Activated CD4-positive, CD25-positive, alpha-beta regulatory T cell treated with anti-CD3 and anti-CD28 coated beads, Interleukin-2, amount 50 U/mL, for 72 hours (primary cell): ENCODE measurements at places on chromosomes 5 and 9.

DNA sequence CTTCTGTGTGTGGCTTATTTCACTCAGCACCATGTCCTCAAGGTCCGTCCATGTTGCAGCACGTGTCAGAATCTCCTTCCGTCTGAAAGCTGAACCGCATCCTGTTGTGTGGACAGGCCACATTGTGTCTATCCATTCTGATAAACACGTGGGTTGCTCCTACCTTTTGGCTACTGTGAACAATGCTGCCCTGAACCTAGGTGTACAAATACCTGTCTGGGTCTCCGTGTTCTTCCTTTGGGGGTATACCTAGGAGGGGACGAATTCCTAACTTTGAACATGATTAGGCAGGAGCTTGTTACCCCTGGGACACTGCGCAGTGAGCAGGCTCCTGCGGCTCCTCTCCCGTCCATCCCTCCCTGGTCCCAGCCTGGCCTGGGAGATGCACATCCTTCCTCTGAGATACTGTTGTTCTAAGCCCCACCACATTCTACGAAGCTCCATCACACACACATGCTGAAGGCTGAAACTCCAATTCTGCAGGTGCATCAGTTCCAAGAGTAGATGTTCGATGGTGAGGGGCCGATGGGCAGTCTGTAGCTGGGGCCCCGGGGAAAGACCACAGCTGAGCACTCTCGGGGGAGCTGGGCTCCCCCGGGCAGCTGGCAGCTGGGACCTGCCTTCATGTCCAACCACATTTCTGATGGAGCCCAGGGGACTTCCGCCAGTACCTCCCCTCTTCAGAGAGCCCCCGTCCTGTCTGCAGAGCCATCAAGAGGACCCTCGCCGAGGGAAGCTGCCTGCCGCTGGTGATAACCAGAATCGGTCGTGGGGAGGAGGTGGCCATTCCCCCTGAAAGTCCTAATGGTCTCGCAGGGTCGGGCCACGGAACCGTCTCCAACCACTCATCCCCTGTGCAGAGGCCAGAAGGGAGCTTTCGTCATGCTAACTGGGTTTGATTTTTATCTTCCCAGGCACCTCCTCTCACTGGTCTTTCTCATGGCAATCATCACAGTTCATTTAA lies 120.9 kb downstream of the COL23A1 start:
- DNase-seq: no peak

DNA sequence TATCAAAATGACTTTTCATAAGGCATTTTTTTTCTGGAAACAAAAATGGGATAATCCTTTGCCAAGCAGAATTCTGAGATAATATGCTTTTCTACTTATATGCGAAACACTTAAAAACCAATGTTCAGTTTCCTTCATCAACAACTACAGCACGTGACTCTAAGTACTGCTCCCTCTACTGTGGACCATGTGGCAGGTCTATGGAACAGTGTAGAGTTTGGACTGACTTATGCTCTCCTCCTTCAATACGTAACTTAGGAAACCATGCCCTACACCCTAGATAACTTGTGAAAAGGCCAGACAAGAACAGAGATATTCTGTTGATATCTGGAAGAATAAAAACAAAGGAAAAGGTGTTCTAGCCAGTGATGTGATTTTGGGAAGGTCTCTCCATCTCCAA lies 111.3 kb upstream of the GNA14 start:
- no peak for DNase-seq

DNA sequence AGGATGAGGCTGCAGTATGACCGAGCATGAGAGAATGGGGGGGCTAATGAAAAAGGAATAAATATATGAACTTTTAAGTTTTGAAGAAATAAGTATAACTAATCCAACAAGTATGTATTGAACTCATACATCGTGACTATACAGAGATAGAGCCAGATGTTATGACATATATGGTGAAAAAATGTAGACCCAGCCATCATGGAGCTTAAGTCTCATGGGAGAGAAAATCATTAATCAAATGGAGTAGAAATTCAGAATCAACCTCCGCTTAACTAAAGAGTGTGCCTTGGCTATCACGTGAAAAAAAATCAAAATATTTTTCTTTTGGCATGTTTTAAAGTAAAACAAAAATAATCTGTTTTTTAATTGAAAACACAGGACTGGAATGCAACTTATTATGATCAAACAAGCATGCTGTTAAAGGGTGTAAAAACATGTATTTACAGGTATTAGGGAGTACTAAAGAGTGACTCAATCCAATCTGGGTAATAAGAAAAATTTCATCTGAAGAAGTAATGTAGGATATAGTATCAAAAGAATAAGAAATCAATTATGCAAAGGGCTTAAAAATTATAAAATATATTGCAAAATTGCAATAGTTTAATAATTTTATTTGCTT lies 868.5 kb upstream of the NUDT12 start:
- no peak for DNase-seq

- DNase-seq: no peak
Observed at GRCh38 chr5:163352531-163352930, 84.9 kb upstream of the CCNG1 start.

GRCh38 chr9:68949271-68950000 lies 64.5 kb downstream of the PRKACG start:
- no peak for DNase-seq

DNA sequence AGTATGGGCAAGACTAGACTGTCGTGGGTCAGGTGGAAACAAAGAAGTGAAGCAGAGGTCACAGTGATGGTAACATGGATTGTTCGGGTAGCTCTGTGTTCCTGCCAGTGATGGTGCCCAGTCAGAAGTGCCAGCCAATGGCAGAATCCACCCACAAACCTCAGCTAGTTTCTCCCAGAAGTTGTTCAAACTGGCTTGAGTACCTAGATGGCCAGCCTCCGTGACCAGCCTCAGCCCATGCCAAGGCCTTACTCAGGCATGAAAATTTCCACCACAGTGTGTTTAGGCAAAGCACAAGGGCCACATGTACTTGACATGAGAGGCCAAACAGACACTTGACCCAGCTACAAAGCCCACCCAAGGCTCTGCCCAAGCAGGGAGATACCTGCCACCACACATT lies 19.4 kb upstream of the BTNL9 start:
- DNase-seq: no peak

- DNase-seq: no peak
Observed at GRCh38 chr9:97673922-97674321, 23.2 kb downstream of the XPA start.

- DNase-seq: no peak
Observed at GRCh38 chr5:98679963-98680362, 93.5 kb upstream of the RGMB start.

DNA sequence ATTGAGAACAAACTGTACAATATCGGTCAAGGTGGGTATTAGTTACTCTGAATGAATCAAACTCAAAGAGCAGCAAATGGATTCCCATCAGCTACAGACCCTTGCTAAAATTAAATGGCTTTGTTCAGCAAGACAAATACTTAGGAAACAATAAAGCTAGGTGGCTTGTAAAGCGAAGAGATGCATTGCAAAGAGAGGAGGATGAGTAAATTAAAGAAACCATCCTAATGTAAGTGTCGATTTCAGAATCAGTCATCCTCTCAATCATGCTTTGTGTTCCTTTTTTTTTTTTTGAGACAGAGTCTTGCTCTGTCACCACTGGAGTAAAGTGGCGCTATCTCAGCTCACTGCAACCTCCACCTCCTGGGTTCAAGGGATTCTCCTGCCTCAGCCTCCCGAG lies 359.2 kb upstream of the ZNF462 start:
- DNase-seq: no peak

DNA sequence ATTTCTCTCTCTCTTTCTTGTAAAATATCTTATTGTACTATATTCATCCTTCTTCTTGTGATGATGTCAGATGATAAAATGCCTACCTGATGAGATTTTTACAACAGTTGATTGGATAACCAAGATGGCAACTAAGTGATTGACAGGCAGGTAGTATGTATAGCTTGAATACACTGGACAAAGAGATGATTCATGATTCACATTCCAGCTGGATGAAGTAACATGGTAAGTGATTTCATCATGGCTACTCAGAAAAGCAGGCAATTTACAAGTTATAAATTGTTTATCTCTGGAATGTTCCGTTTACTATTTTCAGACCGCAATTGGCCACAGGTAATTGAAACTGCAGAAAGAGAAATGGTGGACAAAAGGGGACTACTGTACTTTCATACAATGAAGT lies 1471.7 kb upstream of the C9orf72 start:
- DNase-seq: no peak

DNA sequence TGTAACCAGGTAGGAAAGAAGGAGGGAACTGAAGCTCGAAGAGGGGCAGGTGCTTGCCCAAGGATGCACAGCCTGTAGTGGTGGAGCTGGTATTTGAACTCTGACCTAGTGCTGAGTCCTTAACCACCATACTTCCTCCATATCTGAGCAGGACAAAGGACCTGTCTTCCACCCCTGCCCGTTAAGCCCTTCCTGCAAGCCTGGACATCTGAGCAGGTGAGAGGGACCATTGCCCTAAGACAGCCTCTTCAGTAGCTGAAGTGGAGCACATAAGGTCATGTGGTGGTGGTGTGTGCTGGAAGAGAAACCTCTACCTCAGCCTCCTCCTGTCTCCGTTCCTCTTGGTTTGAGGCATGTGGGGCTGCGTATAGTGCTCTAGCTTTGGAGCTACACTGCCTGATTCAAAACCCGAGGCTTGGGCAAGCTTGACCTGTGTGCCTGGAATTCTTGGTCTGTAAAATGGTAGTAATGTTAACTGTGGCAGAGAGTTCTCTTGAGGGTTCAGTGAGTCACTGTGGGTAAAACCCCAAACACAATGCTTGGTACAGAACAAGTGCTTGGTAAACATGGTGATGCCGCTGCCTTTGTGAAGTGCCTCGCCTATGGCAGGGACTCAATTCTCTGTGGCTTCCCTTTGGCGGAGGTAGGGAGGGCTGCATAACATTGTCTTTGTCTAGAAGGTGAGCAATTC lies 7.4 kb downstream of the GALNT10 start:
- peak; percentile 57 for DNase-seq

GRCh38 chr5:178786859-178787499 lies 56.5 kb upstream of the ZNF354A start:
- DNase-seq: no peak

GRCh38 chr5:134948911-134949310 lies 18.8 kb upstream of the CATSPER3 start:
- DNase-seq: no peak

- no peak for DNase-seq
Observed at GRCh38 chr9:134965851-134966250, 48.1 kb upstream of the FCN1 start.

DNA sequence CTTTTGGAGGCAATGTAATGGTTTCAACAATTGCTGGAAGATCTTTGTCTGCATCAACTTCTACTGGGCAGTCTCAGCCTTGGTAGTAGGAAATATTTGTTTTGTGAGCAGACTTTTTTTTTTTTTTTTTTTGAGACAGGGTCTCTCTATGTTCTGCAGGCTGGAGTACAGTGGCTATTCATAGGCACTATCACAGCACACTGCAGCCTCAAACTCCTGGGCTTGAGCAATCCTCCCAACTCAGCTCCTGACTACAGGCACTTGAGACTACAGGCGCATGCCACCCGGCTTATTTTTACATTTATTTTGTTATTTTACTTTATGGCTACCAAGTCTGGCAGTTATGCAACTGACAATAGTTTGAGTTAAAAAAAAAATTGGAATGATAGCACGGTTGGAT lies 187.3 kb downstream of the SNX18 start:
- DNase-seq: no peak

DNA sequence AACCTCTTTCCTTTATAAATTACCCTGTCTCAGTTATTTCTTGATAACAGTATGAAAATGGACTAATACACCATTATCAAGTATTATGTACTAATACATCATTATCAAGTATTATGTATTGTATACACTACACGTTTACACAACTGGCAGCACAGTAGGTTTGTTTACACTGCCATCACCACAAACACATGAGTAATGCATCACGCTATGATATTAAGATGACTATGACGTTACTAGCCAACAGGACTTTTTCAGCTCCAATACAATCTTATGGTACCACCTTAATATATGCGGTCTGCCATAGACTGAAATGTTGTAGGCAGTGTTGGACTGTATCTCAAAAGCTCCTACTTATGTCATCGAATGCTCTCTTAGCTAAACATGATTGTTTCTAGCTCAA lies 28.2 kb downstream of the PRELID2 start:
- DNase-seq: no peak

- no peak for DNase-seq
Observed at GRCh38 chr5:60084226-60084625, 190.7 kb upstream of the PDE4D start.

- no peak for DNase-seq
Observed at GRCh38 chr9:120510816-120511215, 69.2 kb downstream of the CDK5RAP2 start.

DNA sequence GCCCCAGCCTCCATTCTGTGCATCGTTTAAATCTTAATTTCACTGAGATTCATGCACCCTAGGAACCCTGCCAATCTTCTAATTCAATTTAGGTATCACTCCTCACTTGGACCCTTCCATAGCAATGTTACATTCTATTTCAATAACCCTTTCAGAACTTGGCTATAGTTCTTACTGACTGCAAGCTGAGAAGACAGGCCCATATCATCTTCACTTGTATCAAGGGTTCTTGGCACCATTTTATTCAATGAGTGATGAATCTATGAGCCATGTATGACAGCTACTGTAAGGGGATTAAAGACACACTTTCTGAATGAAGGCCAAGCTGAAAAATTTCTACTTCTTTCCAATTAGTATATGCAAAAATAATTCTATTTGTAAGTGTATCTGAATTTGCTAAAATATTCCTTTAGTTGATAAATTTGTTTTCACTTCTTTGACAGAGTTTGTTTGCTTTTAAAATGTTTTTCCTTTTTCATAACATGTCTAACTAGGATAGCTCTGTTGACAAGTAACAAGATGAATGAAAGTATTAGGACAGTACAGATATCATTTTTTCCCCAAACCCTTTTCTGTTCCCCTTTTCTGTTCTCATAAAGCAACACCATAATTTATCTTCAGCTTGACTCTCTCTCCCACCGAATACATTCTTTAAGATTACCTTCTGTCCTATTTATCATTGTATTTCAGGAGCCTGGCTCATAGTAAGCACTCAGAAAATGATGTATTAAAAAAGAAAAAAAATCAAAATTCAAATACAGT lies 9.6 kb downstream of the ITGA2 start:
- DNase-seq: no peak

DNA sequence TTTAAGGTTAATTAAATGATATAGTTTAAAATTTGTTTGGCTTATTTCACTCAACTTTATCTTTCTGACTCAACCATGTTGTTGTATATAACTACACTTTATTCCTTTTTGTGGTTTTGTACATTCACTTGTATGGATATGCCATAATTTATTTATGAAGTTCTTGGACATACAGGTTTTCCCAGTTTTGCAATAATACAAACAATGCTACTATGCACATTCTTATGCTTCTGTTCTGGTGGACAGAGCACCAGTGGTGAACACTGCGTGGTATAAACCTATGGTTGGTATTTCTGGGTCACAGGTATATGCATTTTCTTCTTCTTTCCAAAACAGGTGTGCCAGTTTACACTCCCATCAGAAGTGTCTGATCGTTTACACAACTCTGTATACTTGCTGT lies 35.7 kb upstream of the TRIM14 start:
- DNase-seq: no peak
